ENCODE measurements at places on chromosomes 1 and 21. TPM values are rescaled to one million over a fixed set of nuclear protein-coding genes. Genes with fewer than 3 reads are reported as not detected.

- no peak overlapping the region for H3K4me3 ChIP-seq
- no peaks in the 10 kb centered on the region for H3K27me3 ChIP-seq
- DNase-seq: no peak
- H3K36me3 ChIP-seq: no peaks in the 10 kb centered on the region
- peaks cover 8% of the 10 kb centered on the region for H3K4me1 ChIP-seq
- H3K27ac ChIP-seq: no peak overlapping the region
Measured at GRCh38 chr1:10537082-10537766, 62.5 kb downstream of the PEX14 start.

DNA sequence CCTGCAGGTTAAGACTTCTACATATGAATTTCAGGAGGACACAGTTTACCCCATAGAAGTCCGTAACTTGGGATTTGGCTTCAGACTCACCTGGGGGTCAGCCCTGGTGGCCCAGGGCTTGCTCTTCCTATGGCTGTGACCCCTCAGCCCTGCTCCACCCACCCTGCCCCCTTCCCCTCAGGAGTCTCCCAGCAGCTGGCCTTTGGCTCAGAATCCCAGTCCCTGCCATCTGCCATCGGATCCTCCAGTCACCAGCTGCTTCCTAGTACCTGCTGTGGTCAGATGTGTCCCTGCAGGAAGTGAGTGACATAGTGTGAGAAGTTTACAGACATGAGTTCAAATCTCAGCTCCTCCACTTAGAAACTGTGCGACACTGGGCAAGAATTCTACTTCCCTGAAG, 332.6 kb downstream of the NPHP4 start:
- no peak overlapping the region for H3K27ac ChIP-seq
- no peak overlapping the region for H3K4me3 ChIP-seq
- no peak for DNase-seq
- H3K4me1 ChIP-seq: no peaks in the 10 kb centered on the region
- no peaks in the 10 kb centered on the region for H3K27me3 ChIP-seq

DNA sequence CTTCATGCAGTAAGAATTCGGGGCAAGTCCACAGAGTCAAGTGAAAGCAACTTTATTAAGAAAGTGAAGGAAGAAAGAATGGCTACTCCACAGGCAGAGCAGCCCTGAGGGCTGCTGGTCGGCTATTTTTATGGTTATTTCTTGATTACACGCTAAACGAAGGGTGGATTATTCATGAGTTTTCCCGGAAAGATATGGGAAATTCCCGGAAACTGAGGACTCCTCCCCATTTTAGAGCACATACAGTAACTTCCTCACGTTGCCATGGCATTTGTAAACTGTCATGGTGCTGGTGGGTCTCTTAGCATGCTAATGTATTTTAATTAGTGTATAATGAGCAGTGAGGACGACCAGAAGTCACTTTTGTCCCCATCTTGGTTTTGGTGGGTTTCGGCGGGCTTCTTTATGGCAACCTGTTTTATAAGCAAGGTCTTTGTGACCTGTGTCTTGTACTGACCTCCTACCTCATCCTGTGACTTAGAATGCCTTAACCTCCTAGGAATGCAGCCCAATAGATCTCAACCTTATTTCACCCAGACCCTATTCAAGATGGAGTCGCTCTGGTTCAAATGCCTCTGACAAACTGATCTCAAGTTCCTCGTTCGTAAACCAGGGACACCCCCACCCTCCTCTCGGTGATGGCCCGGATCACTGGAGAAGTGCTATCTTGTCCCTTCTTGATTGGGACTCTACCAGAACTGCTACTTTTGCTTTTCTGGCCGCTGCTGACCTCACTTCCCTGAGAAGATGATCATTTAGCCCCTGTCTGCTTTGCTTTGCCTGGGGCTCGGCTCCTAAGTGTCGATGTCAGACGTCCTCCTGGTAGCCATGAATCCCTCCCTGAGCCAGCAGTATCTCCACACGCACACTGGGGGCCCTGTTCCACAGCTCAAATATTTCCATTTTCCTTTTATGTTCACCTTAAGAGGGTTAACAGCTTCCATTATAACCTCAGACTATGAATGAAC, 48.8 kb downstream of the CLSTN1 start:
- no peak overlapping the region for H3K4me3 ChIP-seq
- H3K4me1 ChIP-seq: no peaks in the 10 kb centered on the region
- H3K27ac ChIP-seq: no peak overlapping the region
- no peaks in the 10 kb centered on the region for H3K27me3 ChIP-seq
- no peaks in the 10 kb centered on the region for H3K36me3 ChIP-seq

- H3K27ac ChIP-seq: peak overlapping the region; percentile 71
- no peak for DNase-seq
- H3K36me3 ChIP-seq: peaks cover 3% of the 10 kb centered on the region
- peak overlapping the region; percentile 72 for H3K4me3 ChIP-seq
- H3K27me3 ChIP-seq: no peaks in the 10 kb centered on the region
- H3K4me1 ChIP-seq: peaks cover 15% of the 10 kb centered on the region
Measured at GRCh38 chr1:113929750-113930498, 800 bp downstream of the HIPK1 start.

DNA sequence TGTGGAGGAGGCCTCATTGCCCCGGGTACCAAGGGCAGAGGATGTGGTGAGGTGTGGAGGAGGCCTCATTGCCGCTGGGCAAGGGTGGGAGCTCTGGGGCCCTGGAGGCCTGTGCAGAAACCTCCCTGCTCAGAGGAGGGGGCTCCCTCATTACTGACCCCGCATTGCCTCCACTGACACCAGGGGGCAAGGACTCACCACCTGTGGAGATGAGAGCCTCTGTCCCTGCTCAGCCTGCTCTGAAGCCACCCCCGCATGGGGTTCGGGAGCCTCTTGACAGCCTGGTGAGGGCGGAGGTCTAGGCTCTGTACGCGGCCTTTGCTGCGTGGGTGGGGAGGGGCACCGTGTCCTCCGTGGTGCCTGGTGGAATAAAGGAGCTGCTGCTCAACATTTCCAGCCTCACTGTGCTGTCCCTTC, 95.0 kb upstream of the COL6A1 start:
- no peaks in the 10 kb centered on the region for H3K4me1 ChIP-seq
- no peaks in the 10 kb centered on the region for H3K36me3 ChIP-seq
- no peak for DNase-seq
- no peak overlapping the region for H3K27ac ChIP-seq

DNA sequence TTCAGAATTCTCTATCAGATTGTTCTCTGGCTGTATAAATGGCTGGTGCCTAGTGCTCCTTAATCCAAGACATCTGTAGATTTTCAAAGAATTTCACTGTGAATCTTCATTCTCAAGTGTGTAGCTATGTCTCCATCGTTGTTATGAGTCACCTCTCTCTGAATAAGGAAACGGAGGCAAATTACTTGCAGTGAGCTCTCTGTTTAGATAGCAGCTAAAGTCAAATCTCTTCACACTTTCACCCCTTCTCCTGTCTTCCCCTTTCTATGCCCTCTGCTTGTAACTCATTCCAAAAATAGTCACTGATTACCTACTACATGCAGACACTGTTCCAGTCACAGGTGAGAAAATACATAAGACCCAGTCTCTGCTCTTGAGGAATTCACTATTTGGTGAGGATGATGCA, 39.7 kb downstream of the CHML start:
- H3K36me3 ChIP-seq: no peaks in the 10 kb centered on the region
- no peak overlapping the region for H3K4me3 ChIP-seq
- H3K4me1 ChIP-seq: peaks cover 17% of the 10 kb centered on the region
- peak overlapping the region; percentile 51 for H3K27ac ChIP-seq

EFHD2 gene
- 90.8 TPM for total RNA-seq

DNA sequence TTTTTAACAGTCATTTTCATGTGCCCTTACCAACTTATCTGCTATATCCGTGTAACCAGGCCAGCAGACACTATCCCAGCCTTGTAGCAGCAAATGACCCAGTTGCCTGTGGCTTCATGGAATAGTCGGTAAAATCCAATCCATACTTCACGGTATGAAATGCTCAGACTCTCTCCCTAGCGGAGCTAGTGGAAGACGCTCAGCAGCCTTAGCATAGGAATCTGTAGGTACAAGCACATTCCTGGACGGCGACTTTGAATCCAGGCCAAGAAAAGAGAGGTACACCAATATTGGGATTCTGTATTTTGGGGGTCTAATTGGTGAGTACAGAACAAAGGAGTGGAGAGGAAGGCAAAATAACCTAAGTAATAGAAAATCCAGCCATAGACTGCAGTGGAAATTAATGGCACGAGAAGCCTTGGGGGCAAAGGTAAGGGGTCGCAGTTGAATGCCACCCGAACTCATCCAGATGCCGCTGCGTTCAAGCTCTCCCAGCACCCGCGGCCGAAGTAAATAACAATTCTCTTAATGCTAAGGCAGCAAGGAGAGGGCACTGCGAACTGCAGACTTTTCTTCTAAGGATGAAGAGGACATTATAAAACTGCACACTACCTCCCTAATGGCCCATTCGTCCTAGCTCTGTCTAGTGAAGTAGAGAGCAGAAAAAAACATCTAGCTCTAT, 17.7 kb upstream of the TBX15 start:
- no peaks in the 10 kb centered on the region for H3K27me3 ChIP-seq
- no peak for DNase-seq
- no peaks in the 10 kb centered on the region for H3K36me3 ChIP-seq
- H3K4me3 ChIP-seq: no peak overlapping the region
- H3K27ac ChIP-seq: no peak overlapping the region
- no peaks in the 10 kb centered on the region for H3K4me1 ChIP-seq

DNA sequence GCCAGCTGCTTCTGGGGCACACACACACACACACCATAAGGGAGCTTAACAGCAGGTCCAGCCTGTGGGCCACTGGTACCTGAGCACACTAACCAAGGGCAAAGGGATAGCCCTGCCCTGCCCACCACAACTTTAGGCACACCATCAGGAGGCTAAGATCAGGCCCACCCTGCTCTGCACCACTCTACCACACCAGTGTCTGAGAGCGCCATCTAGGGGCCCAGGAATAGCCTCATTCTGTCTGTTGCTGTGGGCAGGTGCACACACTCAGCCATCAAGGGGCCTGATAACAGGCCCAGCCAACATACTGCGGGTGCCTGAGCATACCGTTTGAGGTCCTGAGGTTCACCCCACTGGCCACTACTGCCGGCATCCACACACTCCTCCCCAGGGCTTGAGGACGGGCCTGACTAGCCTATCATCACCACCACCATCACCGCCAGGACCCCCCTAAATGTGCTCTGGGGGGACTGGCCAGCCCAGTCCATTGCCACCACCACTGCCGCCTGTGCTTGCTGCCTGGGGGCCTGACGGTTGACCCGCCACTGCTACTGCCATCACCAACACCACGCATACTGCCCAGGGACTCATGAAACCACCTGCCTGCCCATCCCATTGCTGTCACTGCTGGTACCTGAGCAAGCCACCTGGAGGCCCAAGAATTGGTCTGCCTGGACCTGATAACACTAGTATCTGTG, 31.3 kb downstream of the NSL1 start:
- no peak overlapping the region for H3K27ac ChIP-seq
- H3K4me3 ChIP-seq: no peak overlapping the region
- H3K4me1 ChIP-seq: no peaks in the 10 kb centered on the region
- H3K27me3 ChIP-seq: no peaks in the 10 kb centered on the region

DNA sequence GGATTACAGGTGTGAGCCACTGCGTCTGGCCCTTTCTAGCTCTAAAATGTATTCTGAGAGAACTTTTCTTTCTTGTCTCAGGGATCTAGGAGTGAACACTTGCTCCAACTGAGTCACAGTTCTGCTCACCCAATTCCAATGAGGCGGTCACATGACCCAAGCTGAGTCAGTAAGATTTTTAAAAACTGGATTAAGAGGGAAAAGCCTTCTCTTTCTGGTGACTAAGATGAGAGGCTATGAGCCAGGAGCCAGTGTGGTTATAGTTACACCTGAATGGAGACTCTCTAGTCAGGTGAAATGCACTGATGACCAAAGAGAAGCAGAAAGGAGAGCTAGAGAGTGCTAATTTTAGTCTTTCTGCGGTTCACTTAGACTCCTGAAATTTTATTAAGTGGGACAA, 9.5 kb upstream of the DEPDC1 start:
- no peaks in the 10 kb centered on the region for H3K36me3 ChIP-seq
- H3K27ac ChIP-seq: no peak overlapping the region
- DNase-seq: no peak
- no peaks in the 10 kb centered on the region for H3K27me3 ChIP-seq

GRCh38 chr1:116572099-116572498, 1.3 kb upstream of the CD58 start:
- no peak overlapping the region for H3K27ac ChIP-seq
- no peaks in the 10 kb centered on the region for H3K36me3 ChIP-seq
- DNase-seq: no peak

RXFP4 gene
- total RNA-seq: 8.0 TPM

C8B gene
- total RNA-seq: not detected

GRCh38 chr1:1984560-1985070, 19.0 kb downstream of the CFAP74 start:
- no peak for DNase-seq
- no peaks in the 10 kb centered on the region for H3K27me3 ChIP-seq
- no peaks in the 10 kb centered on the region for H3K4me1 ChIP-seq
- H3K36me3 ChIP-seq: no peaks in the 10 kb centered on the region
- no peak overlapping the region for H3K4me3 ChIP-seq

MGST3 gene
- total RNA-seq: 103 TPM

PKLR gene
- 0.13 TPM for total RNA-seq

GRCh38 chr1:12601700-12602658, 16.0 kb downstream of the DHRS3 start:
- no peaks in the 10 kb centered on the region for H3K36me3 ChIP-seq
- DNase-seq: no peak
- peak overlapping the region; percentile 96 for H3K27ac ChIP-seq
- H3K27me3 ChIP-seq: no peaks in the 10 kb centered on the region
- H3K4me3 ChIP-seq: no peak overlapping the region
- peaks cover 86% of the 10 kb centered on the region for H3K4me1 ChIP-seq

GRCh38 chr1:151108331-151108730, 37.8 kb downstream of the GABPB2 start:
- no peaks in the 10 kb centered on the region for H3K36me3 ChIP-seq
- H3K27ac ChIP-seq: no peak overlapping the region
- H3K4me3 ChIP-seq: no peak overlapping the region
- DNase-seq: no peak
- H3K4me1 ChIP-seq: no peaks in the 10 kb centered on the region
- H3K27me3 ChIP-seq: no peaks in the 10 kb centered on the region

EXO1 gene
- total RNA-seq: 26.3 TPM

LMOD1 gene
- 0.13 TPM for total RNA-seq

DNA sequence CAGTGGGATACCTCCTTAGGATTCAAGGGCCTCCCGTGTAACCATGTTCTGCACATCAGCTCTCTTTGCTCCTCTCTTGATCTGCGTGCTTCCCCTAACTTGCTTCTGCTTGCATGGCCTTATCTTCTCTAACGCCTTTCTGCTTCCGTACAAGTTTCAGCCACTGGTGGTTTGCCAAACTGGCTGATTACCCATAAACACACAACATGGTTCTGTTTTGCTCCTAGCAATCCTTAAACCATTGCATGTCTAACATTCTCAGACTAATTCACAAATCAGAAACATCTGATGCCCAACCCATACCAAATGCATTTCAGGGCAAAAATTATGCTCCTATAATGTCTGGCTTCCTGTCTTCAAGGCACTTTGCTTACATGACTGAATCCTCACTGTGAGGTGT, 166.4 kb downstream of the PBX1 start:
- H3K36me3 ChIP-seq: no peaks in the 10 kb centered on the region
- H3K4me3 ChIP-seq: no peak overlapping the region
- H3K4me1 ChIP-seq: no peaks in the 10 kb centered on the region
- H3K27ac ChIP-seq: no peak overlapping the region
- no peak for DNase-seq
- no peaks in the 10 kb centered on the region for H3K27me3 ChIP-seq

OR2T2 gene
- not detected for total RNA-seq

SLC45A1 gene
- 11.3 TPM for total RNA-seq

GRCh38 chr1:50350868-50351267, 72.4 kb downstream of the DMRTA2 start:
- H3K36me3 ChIP-seq: no peaks in the 10 kb centered on the region
- H3K4me3 ChIP-seq: no peak overlapping the region
- no peak for DNase-seq

- no peaks in the 10 kb centered on the region for H3K27me3 ChIP-seq
- no peak overlapping the region for H3K27ac ChIP-seq
- H3K36me3 ChIP-seq: no peaks in the 10 kb centered on the region
- H3K4me3 ChIP-seq: no peak overlapping the region
- no peak for DNase-seq
- H3K4me1 ChIP-seq: no peaks in the 10 kb centered on the region
Measured at GRCh38 chr1:19033926-19034680, 77.6 kb upstream of the IFFO2 start.
